ENCODE measurements at places on chromosomes 13 and 19. TPM values are rescaled to one million over a fixed set of nuclear protein-coding genes. Genes with fewer than 3 reads are reported as not detected.

Gene BCL2L12
- 5.3 TPM for total RNA-seq

Gene ACER1
- total RNA-seq: not detected

Gene FCGBP
- 0.08 TPM for total RNA-seq

Gene CGB1
- total RNA-seq: not detected

Gene TBXA2R
- 0.27 TPM for total RNA-seq

Gene ICAM4
- not detected for total RNA-seq

Gene QPCTL
- 10.0 TPM for total RNA-seq

Gene AKT2
- 53.8 TPM for total RNA-seq

Gene ONECUT3
- total RNA-seq: not detected

Gene ETHE1
- total RNA-seq: 43.6 TPM

GRCh38 chr13:52026246-52026626 lies 1.7 kb downstream of the UTP14C start:
- DNase-seq: no peak

DNA sequence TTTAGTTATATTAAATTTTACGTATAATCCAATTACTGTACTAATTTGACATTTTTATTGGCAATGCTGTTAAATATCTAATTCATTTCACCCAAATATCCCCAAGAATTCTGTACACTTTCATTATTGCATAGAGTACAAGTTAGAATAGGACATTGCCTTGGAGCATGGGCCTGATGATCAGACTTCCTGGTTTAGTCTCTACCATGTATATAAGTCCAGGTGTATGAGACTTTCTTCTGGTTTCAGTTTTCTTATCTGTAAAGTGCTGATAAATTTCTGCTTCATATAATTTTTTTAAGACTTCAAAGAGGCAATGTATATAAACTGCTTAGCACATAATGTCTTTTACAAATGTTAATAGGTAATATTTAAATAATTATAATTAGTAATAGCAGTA lies 179.4 kb downstream of the KLF12 start:
- no peak for DNase-seq

GRCh38 chr19:46478356-46478986 lies 7.1 kb upstream of the PNMA8A start:
- peak; percentile 41 for DNase-seq

- DNase-seq: no peak
Measured at GRCh38 chr19:5191091-5191490, 149.5 kb downstream of the PTPRS start.

GRCh38 chr19:14441041-14441938 lies 8.2 kb downstream of the PKN1 start:
- DNase-seq: no peak

DNA sequence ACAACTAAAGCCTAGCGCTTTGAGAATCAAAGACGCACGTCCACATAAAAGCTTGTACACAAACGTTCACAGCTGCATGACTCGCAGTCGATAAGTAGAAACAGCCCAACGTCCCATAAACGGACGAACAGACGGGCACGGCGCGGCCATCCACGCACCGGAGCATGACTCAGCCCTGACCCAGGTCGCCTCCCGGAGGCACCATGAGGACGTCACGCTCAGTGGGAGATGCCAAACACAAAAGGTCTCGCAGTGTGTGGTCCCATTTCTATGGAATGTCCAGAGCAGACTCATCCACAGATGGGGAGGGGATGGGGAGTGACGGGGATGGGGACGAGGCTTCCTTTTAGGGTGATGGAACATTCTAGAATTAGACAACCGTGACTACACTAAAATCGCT lies 9.4 kb downstream of the POLRMT start:
- DNase-seq: no peak

DNA sequence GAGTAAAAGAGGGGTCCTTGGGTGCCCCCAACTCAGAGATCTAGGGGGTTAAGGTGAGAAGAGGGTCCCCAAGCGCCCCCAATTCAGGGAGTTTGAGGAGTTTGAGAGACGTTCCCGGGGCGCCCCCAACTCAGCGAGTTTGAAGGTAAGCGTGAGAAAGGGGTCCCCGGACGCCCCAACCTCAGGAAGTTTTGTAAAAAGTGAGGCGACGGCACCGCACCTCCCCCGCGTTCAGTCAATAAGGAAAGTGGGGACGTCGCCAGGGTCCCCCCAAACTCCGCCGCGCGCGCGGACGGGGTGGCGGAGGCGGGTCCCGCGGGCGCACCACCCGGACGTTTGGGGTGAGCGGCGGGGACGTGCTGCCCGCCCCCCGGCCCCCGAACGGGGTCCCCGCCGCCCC lies 353 bp downstream of the RFX2 start:
- no peak for DNase-seq

GRCh38 chr13:87274209-87274819 lies 396.9 kb upstream of the SLITRK5 start:
- DNase-seq: peak; percentile 72

DNA sequence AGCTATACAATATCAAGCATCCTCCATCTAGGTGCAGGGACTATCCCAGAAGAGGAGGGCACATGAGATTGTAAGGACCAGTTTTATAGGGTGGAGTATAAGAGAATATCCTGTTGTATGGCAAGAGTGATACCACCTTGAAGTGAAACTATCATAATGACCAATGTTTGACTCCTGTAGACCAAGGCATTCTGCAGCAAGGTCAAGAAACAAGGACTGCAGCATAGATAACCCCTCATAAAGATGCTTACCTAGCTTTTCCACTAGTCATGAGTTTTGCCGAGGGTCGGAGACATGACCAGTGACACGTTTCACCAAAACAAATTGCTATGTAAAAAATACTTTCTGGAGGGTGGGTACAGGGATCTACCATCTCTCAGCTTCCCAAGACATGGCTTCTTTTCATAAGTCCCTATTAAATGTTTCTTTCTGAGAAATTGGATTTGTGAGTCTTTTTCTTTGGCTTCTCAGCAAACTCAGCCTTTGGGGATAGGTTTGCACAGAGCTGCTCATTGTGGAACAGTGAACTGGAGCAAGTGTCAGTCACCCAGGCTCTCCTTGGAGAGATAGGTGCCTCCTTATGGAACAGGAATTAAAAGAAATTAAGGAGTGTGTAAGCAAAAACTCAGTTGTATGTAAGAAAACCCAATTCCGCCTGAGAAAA lies 28.2 kb upstream of the CYSLTR2 start:
- DNase-seq: peak; percentile 29

DNA sequence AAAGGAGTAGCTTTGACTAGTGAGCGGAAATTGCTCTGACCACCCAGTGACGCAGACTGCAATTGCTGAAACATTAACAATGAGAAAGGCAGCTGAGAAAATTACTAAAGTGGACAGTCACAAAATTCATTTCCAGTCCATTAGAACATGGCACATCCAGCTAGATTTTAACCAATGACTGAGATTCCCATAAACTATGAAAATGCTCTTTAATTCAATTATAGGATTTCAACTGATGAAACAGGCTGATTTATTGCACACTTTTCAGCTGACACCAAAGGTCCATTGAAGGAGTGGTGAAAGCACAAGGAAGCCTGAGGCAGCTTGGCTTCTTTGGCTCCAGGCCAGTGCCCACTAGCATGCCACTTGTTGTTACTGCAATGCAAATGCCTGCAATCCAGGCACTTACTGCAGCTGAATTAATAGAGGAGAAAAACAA lies 933.4 kb downstream of the SLITRK6 start:
- peak; percentile 97 for DNase-seq

GRCh38 chr19:10637894-10638293 lies 12.5 kb downstream of the SLC44A2 start:
- no peak for DNase-seq

DNA sequence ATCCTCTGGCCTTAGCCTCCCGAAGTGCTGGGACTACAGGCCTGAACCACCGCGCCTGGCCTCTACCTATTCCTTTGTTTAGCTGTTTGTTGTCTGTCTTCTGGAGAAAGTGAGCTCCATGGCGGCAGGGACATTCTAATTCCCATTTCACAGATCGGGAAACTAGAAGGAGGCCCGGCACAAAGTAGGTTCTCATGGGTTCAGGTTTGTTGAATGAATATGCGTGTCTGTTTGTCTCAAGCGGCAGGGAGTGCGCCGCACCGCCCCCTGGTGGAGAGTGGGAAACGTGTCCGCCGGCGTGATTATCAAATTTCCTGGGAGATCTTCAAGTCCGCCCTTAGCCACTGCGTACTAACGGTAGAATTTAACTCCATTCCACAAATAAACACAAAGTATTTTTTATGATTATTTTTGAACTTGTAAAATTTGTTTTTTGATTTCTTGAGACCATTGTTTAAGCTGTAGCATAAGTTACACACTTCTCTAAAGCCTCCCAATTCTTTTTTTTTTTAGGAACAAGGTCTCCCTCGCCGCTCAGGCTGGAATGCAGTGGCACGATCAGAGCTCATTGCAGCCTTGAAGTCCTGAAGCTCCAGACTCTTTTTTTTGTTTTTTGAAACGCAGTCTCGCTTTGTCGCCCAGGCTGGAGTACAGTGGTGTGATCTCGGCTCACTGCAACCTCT lies 8.9 kb upstream of the CCDC9 start:
- peak; percentile 74 for DNase-seq

- peak; percentile 39 for DNase-seq
Measured at GRCh38 chr19:56671613-56671994, at the start of gene ZNF835. TSS of gene ZNF835 (minus strand) at chr19:56671757. CDS start at chr19:56665198, 6,559 bp downstream.

DNA sequence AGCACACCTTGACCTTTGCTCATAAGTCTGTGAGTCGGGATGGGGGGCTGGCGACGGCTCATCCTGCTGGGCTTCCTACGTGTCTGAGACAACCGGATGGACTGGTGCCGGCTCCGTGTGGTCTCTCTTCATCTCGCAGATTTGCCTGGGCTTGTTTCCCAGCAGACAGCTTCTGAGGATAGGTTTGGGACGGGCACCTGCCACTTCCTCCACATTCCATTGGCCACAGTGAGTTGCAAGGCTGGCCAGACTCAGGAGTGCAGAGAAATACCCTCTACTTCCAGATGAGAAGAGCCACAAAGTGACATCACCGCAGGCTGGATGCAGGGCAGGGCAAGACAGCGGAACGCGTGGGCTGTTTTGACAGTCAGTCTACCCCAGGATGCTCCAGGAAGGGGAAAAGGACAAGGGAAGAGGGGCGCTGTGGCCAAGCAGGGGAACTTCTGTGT lies 48.1 kb downstream of the IRS2 start:
- DNase-seq: no peak

DNA sequence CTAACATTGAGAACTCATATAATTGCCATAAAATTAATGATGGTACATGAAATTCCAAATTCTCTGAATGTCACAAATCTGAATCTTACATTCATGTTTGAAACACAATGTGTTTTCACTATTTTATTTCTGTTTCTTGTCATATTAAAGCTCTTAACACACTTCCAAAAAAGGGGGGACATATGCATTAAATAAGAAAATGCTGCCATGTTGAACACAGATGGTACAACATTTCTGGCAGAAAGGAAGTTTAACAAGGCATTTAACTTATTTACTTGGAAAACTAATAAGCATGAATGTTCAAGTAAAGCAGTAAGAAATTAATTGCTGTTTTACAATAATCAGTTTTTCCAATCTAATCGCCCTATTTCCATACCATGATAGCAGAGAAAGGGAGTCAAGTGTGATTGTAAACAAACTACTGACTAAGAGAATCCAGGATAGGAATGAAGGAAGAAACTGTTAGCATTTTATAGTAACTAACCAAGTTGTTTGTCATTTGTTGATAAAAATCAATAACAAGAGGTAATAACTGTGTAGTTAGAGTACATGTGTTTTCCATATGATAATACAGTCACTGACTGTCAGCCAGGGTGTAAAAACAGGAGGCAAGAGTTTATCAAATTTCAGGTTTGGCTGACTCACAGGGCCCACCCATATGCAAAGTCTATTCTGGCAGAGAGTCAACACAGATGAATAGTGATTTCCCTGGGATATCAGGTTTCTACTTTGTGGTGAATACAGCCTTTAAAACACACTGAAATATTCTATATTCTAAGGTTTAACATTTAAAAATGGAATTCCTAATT lies 5.7 kb upstream of the FOXO1 start:
- DNase-seq: peak; percentile 30

DNA sequence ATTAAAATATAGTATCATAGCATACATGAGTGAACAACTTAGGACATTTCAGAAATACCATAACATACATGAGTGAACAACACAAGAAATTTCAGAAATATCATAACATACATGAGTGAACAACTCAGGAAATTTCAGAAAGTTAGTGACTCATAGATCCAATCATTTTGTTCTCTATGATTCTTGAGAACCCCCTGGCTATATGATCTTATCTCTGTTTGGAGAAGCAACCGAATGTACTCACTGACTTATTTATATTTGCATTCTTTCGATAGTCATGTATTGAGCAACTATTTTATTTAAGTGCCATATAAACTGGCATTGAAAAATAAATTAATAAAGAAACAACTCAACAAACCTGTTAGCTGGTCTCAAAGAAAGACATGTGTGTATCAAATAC lies 251.1 kb downstream of the EFNB2 start:
- DNase-seq: no peak

GRCh38 chr19:47122359-47123335 lies 8.0 kb upstream of the SAE1 start:
- no peak for DNase-seq

- DNase-seq: no peak
Measured at GRCh38 chr13:78305171-78305570, 298.2 kb downstream of the POU4F1 start.

DNA sequence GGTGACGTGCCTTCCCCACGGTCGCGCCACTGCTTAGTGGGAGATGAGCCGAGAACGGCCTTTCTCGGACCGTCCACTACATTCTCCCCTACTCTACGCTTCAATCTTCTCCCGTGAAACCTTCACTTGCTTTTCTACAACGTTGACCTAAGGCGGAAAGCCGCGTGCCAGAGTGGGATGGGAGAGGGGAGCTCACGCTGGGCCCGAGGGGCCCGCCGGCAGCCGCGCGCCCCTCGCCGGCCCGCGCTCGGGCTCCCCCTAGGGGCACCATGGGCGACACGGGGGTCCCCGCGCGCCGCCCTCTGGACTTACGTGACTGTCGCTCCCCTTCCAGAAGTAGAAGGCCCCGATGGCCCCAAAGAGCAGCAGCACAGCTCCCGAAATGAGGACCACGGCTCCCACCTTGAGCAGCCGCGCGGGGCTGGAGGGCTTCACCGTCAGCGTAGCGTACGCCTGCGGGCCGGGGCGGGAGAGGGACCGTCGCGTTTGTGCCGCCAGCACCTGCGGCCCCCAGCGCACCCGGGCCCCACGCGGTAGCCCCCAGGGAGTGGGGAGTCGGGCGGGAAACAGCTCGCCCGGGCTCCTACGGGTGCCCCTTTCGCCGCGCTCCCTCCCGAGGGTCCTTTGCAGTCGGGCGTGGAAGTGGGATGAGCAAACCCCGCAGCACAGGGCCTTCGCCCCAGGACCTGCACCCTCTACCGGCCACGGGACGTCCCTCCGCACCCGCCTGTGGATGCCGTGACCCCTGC lies 727 bp downstream of the CNMD start:
- DNase-seq: no peak
